Activated T-helper 9 cell treated with anti-CD3 and anti-CD28 coated beads, Interleukin-2, amount 50 U/mL, for 16 hours (primary cell): ENCODE measurements at places on chromosomes 3 and 15.
A peak's percentile ranks its signal among the peaks of the same experiment; 100 is the strongest.

GRCh38 chr3:28334552-28334951 lies 14.0 kb upstream of the ZCWPW2 start:
- DNase-seq, result no peak

GRCh38 chr15:25179673-25180511 lies 225.1 kb downstream of the SNRPN start:
- DNase-seq, result no peak

DNA sequence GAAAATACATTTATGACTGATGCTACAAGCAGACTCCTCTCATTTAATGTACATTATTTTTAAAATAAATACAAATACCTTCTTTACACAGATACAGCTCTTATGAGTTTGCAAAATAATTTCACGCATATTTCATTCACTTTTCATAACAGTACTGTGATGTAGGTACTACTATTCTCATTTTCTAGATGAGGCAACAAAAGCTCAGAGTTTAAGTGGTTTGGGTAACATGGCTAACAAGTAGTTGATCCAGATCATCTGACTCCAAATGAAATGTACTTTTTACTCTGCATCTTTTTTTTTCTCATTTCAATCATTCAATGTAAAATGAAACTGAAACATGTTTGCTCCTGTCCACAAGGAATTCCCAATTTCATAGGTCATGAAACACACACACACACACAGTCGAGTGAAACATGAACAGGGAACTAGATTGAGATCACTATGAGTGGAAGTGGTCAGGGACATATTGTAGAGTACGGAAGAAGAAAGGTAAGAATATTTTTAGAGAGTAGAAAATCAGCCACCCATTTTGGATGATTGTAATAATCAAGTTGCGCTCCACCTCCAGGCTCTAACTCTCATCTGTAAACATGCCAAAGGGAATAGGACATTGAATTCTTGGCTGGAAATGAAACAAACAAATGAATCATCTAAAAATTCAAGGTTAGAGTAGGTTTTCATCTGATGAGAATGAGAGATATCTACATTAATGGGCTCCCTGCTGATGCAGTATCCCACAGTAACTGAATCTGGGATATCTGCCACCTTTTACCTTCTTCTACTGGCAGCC lies 92.4 kb downstream of the CLDN1 start:
- DNase-seq, result no peak

GRCh38 chr3:141020143-141020830 lies 30.9 kb upstream of the SPSB4 start:
- no peak for DNase-seq

- no peak for DNase-seq
These were observed 148.1 kb downstream of the WDR76 start for GRCh38 chr15:43974852-43975251.

DNA sequence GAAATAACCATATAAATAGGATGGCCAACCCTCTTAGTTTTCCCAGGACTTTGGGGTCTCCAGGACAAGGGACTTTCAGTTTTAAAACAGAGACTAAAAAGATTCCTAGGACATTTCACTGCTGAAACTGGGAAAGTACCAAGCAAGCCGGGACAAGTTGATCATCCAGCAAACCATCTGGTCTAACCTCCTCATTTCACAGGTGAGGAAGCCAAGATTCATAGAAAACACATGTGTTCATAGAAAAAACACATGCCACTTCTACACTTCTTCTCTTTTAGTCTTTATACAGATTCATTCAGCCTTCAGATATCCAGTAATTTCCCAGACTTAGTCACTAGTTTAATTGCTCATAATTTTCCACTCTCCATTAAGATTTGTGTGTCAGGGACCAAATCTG lies 165.6 kb upstream of the CCDC54 start:
- DNase-seq, result no peak

DNA sequence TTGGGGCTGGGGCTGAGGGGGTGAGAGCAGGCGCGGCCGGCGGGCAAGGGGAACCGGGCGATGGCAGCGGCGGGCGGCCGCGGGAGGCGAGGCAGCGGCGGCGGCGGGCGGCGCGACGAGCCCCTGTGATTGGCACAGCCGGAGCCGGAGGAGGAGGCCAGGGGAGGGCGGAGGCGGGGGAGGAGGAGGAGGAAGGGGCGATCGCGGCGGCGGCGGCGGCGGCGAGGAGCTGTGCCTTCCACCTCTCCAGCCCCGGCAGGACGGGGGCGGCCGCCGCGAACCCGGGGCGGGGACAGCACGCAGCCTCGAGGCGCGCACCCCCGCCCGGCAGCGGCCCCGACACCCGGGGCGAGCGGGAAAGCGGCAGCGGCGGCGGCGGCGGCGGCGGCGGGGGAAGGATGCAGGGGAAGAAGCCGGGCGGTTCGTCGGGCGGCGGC lies at the start of gene SLCO3A1:
Gene SLCO3A1, plus strand, starts transcription at position 198 of the 437 bp plus-strand sequence.
- peak; percentile 67 for DNase-seq

DNA sequence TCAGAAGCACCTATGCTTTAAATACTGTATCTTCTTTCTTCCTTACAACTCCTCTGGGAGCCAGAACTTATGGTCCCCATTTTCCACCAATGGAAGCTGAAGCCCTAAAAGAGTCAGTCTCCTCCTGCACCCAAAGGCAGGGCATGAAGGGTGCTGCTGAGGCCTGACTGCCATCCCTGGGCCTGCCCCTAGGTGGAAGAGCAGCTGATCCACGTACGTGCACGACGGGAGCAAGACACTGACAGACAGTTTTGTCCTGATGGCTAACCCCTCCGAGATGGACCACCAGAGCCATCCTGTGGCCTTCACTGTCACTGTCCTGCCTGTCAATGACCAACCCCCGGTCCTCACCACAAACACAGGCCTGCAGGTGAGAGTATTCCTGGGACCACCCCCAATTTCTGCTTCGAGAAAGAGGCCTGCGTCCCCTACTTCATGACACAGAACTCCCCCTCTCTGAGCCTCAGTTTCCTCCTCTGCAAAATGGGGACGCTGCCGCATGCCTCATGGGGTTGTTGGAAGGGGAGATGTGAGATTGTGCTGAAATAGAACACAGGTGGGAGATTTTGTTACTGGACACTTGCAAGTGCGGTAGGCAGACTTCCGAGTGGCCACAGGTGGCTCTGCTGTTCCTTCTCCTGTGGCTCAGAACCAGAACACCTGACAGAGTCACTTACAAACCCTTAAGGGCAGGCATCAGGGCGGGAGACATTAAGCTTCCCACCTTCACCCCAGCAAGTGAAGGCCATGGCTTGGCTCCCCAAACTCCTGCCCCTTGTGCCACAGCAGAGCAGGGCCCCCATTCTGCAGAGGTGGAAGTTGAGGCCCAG lies 175.4 kb downstream of the TBC1D2B start:
- DNase-seq, result no peak

GRCh38 chr3:51306093-51306492 lies 79.0 kb upstream of the MANF start:
- DNase-seq, result no peak

DNA sequence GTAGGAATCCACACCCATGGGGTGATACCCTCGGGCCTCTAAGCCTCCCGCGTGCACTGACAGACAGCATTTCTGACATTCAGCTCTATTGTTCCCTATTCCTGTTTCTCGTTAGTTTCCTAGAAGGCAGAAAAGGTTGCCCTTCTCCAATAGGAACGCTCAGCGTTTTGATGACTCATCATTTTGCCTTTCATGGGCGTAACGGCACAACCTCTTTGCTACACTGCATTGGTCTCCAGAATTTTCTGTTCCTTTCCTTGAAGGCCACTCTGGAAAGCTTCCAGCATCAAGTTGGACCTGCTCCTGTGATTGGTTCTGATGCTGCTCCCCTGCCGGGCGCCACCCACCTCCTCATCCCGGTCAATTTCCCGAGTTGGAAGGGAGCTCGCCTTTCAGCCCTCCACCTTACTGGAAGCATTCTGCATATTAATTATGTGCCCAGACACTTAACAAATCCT lies 13.0 kb upstream of the TNK2 start:
- DNase-seq, result no peak

DNA sequence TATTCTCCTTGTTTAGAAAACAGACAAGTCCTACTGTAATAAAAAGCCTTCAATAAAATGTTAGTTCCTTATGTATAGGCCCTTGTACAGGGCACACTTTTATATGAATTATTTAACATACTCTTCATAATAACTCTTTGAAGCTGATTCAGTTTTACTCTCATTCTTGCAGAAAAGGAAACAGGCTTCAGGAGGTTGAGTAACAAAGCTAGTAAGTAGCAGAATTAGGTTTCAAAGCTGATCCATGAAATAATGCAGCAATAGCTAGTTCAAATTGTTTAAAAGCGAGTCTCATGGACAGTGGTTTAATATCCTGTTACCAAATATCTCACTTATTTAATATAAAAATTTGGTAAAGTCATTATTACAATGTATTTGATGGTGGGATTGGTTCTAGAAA lies 25.0 kb downstream of the TCF12 start:
- no peak for DNase-seq

DNA sequence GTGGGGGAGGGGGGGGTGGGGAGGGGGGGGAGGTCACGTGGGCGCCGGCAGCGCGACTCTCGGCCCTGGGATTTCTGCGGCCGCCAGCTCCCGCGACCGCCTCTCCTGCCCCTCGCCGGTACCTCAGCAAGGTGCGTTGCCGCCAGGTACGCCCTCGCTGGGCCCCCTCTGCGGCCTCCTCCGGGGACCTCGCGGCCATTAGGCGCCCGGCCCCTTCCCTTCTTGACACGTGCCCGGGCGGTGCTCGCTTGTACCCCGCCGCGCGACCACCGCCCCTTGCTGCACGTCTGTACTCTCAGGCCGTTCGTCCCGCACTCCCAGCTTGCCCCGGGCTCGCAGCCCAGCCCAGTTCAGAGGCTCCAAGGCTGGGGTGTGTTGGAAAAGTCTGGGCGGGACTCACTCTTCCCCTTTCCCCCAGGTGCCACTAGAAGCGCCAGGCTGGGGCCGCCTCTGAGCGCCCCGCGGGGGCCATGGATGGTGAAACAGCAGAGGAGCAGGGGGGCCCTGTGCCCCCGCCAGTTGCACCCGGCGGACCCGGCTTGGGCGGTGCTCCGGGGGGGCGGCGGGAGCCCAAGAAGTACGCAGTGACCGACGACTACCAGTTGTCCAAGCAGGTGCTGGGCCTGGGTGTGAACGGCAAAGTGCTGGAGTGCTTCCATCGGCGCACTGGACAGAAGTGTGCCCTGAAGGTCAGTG lies at the start of gene MAPKAPK3:
Gene MAPKAPK3, plus strand, starts transcription at position 56 of the 696 bp plus-strand sequence. Its CDS starts 415 bp downstream, at position 471.
- peak; percentile 18 for DNase-seq

GRCh38 chr3:165518346-165518745 lies 318.9 kb downstream of the BCHE start:
- no peak for DNase-seq

- DNase-seq, result no peak
These were observed 43.4 kb downstream of the NPTN start for GRCh38 chr15:73589766-73590165.

DNA sequence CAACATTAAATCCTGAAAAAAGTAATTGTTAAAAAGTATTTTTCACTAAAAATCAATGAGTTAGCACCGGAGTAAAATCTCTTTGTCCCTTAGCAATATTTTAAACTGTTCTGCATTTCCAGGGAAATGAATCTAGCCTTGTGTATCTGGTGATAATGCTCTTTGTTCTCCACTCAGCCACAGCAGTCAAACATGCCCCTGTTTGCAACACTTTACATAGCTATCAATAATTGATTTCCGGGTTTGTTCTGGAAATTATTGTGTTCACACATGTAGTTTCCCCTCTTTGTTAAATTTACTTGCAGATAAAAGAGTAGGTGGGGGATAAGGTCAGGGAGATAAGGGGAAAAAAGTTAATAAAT lies 3.6 kb upstream of the A4GNT start:
- DNase-seq, result no peak

DNA sequence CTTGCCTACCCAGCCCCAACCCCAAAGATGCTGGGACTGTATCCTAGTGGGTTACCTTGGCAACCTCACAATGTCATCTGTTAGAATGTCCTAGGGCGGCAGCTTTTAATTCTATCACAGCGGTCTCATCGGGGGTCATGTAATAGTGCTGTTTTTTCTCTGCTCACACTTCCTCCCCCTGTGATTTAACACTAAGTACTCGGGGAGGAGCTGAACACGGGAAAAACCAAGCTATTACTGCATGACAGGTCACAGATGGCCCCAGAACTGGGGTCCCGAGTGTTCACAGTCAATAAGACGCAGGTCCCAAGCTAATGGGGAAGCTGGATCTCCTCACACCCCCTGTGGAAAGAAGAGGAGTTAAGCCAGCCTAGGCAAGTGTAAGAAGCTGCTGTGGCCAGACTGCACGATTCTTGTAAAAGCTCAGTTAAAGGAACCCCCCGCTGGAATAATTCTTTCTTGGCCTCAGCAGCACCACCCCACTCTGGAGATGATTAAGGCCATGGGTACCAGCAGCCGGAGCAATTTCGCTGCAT lies 2.5 kb upstream of the RFTN1 start:
- no peak for DNase-seq

GRCh38 chr3:101458387-101458786 lies 54.6 kb downstream of the SENP7 start:
- DNase-seq, result no peak

DNA sequence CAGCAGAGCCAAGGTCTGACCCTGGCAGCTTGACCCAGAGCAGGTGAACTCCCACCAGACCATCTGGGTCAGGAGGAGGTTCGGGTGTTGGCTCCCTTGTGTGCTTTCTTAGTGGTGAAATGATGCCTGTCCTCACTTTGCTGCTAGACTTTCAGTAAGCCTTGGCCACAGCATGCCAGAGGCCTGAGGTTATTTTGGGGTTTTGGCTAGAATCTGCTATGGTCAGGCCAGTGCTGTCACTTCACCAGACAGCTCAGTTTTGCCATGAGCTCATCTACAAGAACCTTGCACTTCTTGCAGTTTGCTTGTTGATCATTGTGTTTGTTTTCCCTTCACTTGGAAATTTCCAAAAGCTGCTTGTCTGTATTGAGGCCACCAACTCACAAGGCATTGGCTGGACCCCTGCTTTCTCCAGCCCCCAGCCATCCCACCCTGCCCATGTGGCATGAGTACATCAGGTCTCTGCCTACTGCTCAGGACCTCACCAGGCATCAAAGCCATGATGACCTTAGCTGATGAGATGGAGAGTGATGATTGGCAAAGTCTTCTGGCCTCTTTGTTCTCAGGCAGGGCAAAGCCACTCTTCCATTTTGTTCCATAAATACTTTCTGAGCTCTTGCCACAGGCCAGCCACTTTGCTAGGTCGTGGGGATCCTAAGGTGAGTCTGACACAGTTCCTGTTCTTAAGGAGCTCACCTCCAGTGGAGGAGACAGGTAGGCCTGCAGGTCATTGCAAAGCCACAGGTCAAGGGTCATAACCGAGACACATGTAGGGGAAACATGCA lies 122.6 kb downstream of the ARNT2 start:
- no peak for DNase-seq

- DNase-seq, result no peak
These were observed 137.7 kb downstream of the NSMCE3 start for GRCh38 chr15:29131840-29132420.
